Activated T-helper 9 cell treated with anti-CD3 and anti-CD28 coated beads, Interleukin-2, amount 50 U/mL, for 16 hours (primary cell): ENCODE measurements at places on chromosomes 3 and 15.

GRCh38 chr3:128619146-128619890 is 31.3 kb downstream of the RPN1 start:
- DNase-seq, result no peak

- DNase-seq, result no peak
These were observed 18.1 kb upstream of the TRAT1 start for GRCh38 chr3:108804437-108804836.

GRCh38 chr3:141108039-141108438 is 56.9 kb downstream of the SPSB4 start:
- DNase-seq, result no peak

DNA sequence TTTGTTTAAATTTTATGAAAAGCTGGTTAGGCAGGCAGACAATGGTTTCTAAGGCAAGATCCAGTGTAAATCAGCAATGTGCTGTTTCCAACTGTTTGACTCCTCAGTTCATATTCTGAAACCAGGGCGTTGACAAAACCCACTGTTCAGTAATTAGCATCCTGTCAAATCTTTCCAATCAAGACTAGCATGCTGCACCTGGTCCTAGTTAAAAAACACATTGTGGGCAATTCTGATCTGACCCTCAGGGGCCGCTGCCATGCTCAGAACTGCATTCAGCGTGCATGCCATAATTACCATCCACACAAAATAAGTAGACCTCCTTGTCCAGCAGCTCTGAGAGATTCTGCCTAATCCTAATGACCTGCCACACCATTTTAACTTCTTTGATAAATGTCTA is 20.9 kb upstream of the RBP1 start:
- DNase-seq, result no peak

DNA sequence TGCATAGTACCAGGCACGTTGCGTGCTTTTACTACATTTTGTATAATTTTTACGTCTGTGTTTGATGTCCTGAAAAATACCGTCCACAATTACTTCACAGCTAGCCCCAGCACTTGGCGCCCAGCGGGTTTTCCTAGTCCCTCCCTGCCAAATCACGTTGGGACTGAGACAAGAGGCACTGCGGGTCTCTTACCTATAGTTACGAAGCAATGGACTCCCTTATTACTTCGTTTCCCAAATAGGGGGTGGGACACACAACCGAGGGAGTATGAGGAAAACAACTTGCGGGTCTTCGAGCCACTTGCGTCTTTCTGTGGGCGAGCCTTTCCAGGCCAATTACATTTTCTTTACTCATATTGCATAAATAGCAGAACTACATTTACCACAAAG is 620 bp upstream of the CMSS1 start:
- no peak for DNase-seq
